ENCODE measurements at places on chromosomes 12 and 14.

DNA sequence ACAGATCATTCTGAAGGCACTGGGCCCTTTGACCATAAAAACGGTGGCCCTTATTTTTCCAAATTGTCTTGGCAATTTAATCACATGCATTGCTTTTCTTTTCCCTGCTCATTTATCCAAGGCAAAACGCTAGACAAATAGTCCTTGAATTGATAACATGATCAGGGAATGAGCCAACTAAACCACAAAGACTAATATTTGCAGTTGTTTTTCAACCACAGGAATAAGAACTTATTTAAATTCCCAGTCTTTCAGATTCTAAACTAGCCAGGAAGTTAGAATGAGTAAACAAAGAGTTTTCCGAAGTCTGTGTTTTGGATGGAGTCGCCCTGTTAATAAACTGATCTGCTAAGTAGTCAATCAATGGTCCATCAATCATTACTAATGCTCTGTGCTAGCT is 14.9 kb downstream of the TBX5 start:
- no peak for DNase-seq

- DNase-seq, result no peak
Measured at GRCh38 chr12:95820096-95820703, 29.6 kb upstream of the NTN4 start.

GRCh38 chr14:42222924-42223471 is 616.3 kb downstream of the LRFN5 start:
- peak; percentile 18 for DNase-seq

DNA sequence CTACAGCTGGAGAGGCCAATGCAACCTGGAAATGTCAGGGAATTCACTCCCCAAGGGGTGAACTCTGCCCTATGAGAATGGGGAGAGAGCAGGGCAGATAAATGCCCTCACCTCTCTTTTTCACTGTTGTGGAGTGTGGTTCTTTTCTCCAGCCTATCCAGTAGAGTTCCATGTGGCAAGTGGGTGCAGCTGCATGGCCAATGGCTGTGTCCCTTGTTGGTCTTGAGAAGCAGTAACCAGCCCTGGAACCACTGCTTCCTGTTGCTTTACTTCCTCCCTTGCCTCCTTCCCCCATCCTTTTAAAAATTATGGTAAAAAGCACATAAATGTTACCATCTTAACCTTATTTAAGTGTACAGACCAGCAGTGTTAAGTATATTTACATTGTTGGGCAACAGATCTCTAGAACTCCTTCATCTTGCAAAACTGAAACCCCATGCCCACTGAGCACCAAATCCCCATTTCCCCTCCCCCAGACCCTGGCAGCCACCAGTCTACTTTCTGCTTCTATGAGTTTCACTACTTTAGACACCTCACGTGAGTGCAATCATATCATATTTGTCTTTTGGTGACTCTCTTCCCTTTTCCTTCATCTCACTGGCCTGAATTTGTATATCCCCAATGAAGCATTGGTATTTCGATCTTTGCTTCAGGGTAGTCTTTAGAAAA is 77.0 kb upstream of the GRIP1 start:
- no peak for DNase-seq
